Tibial nerve (tissue), 4 donors: ENCODE measurements at places on chromosomes 3 and 15.

GRCh38 chr15:31606194-31606669 is 279.6 kb downstream of the KLF13 start:
- no peaks in the 10 kb centered on the region for H3K36me3 ChIP-seq
- H3K27ac ChIP-seq = no peak overlapping the region
- no peaks in the 10 kb centered on the region for H3K4me1 ChIP-seq
- H3K27me3 ChIP-seq = no peaks in the 10 kb centered on the region

GRCh38 chr3:136075218-136075808 is 109.8 kb downstream of the PPP2R3A start:
- H3K27me3 ChIP-seq = no peaks in the 10 kb centered on the region
- no peaks in the 10 kb centered on the region for H3K36me3 ChIP-seq
- peak; percentile 53 for DNase-seq
- no peak overlapping the region for H3K27ac ChIP-seq

GRCh38 chr3:186311441-186311840 is 50.6 kb downstream of the DGKG start:
- no peak overlapping the region for H3K27ac ChIP-seq
- H3K4me1 ChIP-seq = no peaks in the 10 kb centered on the region
- DNase-seq = no peak
- H3K27me3 ChIP-seq = no peaks in the 10 kb centered on the region

DNA sequence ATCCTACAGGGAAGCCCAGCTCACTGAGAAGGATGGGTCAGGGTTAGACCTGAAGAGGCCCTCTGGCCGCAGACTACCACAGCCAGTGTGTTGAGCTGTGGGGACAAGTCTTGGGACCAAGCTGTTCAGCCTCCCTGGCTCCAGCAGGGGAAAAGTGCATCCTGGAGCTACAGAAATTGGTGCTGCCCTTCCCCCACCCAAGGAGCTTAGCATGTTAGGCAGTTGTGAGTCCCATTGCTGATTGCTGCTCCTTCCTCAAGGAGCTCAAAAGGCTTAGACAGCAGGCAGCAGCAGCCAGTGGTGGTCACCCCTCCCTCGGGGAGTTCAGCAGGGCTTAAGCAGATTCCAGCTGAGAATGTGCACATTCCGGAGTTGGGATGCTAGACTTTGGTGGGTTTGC is 165.6 kb downstream of the ATP8B4 start:
- H3K4me3 ChIP-seq = no peak overlapping the region
- H3K27ac ChIP-seq = no peak overlapping the region
- no peaks in the 10 kb centered on the region for H3K27me3 ChIP-seq
- no peaks in the 10 kb centered on the region for H3K36me3 ChIP-seq
- no peaks in the 10 kb centered on the region for H3K4me1 ChIP-seq
